ENCODE measurements at places on chromosomes 12 and 14.

DNA sequence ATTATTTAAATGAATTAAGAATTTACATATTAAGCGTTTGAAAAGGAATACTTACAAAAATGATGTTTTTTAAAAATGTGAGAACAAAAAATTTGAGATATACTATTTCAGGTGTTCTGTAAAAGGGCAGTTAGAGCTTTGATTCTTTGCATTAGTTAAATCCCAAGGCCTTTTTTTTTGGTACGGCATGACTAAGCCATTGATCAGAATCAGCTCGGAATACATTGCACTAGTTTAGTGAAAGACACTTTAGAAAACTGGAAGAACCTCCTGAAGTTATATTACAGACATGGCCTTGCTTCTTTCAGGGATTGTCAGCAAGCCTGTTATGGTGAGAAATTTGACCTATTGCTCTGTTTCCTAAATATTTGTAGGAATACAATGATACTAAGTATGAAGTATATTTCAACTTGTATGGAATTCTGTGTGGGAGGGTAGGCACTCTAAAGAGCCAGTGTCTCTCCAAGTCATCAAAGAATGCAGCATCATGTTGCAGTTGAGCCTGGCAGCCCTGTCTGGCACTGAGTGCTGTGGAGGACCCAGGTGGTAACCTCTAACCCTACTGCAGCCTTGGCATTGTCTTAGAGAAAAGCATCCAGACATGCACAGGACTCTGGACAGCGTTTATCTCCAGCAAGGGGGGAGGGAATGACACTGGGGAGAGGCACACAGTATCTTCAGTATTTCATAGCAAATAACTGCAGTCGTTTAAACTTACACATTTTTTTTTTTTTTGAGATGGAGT is 1.5 kb downstream of the KLC1 start:
- no peak for DNase-seq

DNA sequence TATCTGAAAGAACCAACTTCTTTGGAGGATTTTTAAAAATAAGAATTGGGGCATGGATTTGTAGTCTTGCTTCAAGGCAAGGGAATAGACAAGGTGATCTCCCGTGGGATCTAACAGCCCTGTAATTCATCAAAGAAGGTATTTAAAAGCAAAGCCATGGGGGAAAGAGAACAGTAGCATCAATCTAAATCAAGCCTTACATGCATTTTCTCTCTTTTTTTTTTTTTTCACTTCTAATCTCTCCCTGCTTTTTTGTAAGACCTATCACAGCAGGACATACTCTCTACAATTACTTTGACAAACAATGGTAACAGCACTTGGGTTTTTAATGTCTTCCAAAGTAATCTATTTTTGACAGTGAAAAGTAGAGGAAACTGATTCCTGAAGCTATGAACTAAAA is 367.9 kb downstream of the PAWR start:
- DNase-seq, result no peak

- no peak for DNase-seq
These were observed 103.7 kb downstream of the VCPKMT start for GRCh38 chr14:50012644-50013043.

DNA sequence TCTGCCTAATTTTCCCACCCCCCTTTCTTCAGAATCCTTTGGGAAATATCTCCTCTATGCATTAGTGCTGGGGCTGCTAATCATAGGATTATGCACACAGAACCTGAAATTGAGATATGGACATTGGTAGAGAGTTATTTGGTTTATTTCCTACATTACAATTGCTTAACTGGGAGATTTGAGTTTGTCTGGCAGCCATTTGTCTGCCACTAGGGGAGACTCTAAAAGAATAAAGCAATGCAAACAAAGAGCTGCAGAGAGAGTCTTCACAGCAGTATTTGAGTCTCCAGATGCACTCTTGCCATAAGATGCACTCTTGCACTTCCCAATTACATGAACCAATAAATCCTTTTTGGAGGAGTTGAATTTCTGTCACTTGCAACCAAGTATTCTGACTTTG is 12.0 kb upstream of the PCNX4 start:
- DNase-seq, result no peak

- no peak for DNase-seq
These were observed 72.8 kb downstream of the KIF26A start for GRCh38 chr14:104211215-104211614.

GRCh38 chr12:82437744-82438143 is 79.4 kb downstream of the METTL25 start:
- DNase-seq, result no peak

GRCh38 chr14:74144789-74145188 is 60.0 kb downstream of the LIN52 start:
- no peak for DNase-seq

GRCh38 chr12:66944365-66944764 is 265.5 kb upstream of the GRIP1 start:
- no peak for DNase-seq

DNA sequence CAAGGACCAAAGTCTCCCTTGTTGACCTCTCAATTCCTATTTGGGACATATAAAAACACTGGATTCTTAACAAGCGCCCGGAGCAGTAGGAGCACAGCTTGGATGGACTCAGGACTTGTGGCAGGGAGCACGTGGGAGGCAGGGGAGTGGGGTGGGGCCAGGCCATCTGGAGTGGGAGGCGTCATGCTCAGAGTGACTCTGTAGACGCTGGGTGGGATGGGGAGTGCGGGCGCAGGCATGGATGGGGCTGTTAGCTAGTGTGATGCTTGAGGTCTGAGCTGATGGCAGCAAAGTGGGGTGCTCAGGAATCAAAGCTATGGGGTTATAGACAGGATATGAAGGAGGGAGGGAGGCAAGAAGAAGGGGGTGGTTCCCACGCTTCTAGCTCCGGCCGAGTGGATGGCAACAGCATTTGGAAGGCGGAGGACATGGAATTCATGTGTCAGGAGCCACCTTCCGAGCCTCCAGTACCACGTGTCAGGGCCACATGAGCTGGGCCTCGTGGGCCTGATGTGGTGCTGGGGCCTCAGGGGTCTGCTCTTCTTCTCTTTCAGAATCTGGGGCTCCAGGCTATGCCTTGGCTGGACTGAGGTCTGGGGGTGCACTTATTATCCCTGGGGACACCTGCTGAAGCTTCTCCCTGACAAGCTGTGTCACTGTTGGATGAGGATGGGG is 26.2 kb downstream of the MEG3 start:
- no peak for DNase-seq

All from activated T-helper 9 cell treated with anti-CD3 and anti-CD28 coated beads, Interleukin-2, amount 50 U/mL, for 16 hours (primary cell).